ENCODE measurements at places on chromosomes 3 and 15.

GRCh38 chr3:10292505-10293419 is at the start of gene GHRL:
Gene GHRL (minus strand): TSS chr3:10292947. CDS start chr3:10290180, 2,767 bp downstream.
- DNase-seq = peak; percentile 50

DNA sequence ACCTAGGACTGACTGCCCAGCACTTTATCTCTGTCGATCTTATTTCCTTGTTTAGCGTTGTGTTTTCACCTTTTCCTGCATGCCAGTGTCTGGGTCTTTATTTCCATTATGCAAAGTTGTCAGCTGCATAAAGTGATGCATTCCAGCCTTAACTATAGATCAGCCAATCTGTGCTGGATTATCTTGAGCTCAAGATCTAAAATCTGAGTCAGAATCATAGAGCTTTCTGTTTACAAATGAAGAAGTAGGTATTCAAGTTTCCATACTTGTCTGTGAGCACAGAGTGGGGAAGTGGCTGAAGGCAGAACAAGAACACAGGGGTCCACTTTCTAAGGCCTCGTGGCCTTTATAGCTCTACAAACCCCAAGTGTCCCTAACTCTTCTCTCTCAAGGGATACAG is 82.4 kb upstream of the PLCL2 start:
- DNase-seq = no peak

- DNase-seq = no peak
These were observed 2.3 kb downstream of the ITPKA start for GRCh38 chr15:41495736-41496599.

DNA sequence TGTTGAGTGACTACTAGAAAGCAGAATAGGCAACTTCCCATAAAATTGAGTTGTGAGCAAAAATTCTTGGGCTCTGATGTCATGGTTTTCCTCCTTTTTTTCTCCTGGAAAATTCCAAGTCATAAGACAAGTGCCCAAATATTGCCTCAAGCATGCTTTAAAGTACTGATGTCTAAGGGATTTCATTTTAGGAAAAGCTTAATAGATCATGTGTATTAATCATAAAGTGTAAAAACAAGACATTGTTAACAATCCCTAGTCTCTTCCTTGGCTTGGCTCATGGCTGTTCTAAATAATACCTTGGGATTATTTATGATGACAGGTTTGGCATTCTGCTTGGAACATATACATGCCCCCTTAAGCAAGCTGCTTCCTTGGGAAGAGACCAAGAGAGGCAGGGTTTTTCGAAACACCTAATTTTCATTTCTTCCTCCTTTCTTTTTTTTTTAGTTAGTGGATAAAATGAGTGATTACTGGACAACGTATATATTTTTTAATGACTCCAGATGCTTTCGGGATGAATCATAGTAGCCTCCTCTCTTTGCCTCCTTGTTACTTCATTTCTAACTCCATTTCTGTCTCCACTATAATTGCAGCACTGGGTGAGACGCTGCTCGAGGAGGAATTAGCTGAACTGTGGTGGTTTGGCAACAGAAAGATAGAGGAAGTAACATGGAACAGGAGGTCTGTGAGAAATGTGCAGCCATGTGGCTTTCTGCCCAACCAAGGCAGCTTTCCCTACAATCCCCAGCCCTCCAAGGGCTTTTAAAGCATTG is 104.9 kb downstream of the TPRG1 start:
- no peak for DNase-seq

DNA sequence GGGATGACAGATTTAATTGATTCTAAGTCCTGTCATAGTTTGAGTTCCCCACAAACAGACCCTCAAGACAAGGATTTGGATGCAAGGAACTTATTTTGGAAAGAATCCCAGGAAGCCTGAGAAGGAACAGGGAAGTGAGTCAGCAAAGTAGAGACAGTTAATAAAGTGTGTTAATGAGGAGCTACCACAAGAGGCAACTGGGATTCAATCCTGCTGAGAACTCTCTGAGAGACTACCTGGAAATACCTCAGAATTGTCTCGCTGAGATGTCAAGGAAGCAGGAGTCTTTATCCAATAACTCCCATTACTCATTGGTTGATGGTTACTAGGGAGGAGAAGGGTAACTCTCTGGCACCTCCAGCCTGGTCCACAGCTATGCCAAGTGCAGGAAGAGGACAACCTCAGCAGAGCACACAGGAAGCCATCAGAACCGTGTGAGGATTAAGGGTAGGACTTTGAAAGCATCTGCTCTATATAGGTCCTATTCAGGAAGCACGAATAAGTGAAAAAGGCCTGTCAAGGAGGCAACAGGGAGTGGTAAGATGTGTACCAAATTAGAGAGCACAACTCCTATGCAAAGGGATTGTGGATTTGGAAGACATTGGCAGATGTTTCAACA is 311.1 kb upstream of the KCNH8 start:
- no peak for DNase-seq

- no peak for DNase-seq
These were observed 231.8 kb downstream of the CHST2 start for GRCh38 chr3:143351354-143351753.

- no peak for DNase-seq
These were observed 47.8 kb upstream of the CTSH start for GRCh38 chr15:78992416-78993256.

- no peak for DNase-seq
These were observed 167.2 kb upstream of the SLC2A2 start for GRCh38 chr3:171193693-171194092.

GRCh38 chr15:77855871-77856270 is 221.6 kb downstream of the TBC1D2B start:
- no peak for DNase-seq

DNA sequence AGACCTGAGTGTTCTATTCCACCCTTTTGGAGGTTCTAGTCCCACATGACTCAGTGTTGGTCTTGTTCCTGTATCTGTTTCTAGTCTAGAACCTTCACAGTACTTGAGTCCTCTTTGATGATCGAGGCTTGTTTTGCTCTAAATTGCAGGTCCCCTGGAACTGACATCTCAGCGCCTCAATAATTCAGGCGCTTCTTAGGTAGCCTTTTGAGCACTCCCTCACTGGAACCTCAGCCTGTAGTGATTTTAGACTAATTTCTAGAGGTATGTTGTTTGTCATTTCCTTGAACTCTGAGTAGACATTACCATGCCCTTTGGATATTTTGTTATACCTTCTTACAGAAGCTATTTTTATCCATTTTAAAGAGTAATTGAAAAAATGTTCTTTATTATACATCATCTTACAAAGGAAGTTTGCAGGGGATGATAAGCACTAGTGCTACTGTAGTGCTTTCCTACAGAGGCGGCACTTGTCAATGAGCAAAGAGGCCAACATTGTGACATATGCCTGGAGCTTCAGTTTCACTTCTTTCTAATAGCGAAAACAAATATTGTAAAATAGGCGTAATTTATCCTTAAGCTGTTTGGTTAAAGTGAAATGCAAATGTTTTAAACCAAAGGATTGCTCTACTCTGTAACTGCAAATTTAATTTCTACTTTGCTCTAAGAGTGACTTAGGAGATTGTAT is 75.7 kb downstream of the EFL1 start:
- DNase-seq = no peak

GRCh38 chr3:41148478-41148877 is 50.8 kb upstream of the CTNNB1 start:
- DNase-seq = no peak

GRCh38 chr3:42442640-42443039 is 32.2 kb upstream of the LYZL4 start:
- no peak for DNase-seq

GRCh38 chr3:58383904-58384303 is 49.7 kb downstream of the PDHB start:
- DNase-seq = no peak

DNA sequence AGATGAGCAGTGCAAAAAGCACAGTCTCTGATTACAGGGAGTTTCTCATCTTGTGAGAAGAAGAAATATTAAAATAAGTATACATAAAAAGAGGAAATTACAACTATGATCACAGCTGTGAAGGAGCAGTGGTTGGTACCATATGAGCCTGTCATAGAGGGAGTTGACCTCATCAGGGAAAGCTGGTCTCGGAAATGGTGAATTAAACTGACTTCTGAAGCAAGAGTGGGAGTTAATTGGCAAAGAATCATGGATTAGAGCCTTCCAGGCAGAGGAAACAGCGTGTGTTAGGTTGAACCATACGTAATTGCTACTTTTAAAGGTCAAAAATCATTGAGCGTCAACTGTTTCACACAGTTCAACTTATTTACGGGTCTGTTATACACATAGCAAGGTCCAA is 539.1 kb downstream of the EDEM1 start:
- no peak for DNase-seq

- no peak for DNase-seq
These were observed 37.8 kb upstream of the HCLS1 start for GRCh38 chr3:121698476-121698875.

GRCh38 chr3:143286392-143287010 is 166.9 kb downstream of the CHST2 start:
- DNase-seq = no peak

GRCh38 chr3:37934631-37935289 is 55.8 kb upstream of the VILL start:
- DNase-seq = no peak

DNA sequence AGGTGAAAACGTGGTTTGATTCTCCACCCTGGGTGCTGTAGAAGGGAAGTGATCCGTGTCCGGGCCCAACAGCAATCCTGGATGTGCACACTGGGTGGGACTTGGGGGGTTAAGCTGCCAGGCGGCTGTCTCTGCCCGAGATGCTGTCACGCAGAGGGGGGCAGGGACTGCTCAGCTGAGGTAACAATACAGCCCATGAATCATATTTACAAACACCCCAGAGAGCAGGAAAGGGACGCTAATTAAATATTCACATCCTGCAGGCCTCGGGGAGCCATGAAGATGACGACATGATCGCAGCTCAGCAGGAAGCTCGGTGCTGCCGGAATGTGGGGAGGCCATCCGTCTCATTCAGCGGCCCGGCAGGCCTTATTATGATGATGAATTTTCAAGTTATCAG is 17.9 kb upstream of the CRABP1 start:
- DNase-seq = no peak

- DNase-seq = no peak
These were observed 40.0 kb downstream of the FMN1 start for GRCh38 chr15:33154351-33155166.

DNA sequence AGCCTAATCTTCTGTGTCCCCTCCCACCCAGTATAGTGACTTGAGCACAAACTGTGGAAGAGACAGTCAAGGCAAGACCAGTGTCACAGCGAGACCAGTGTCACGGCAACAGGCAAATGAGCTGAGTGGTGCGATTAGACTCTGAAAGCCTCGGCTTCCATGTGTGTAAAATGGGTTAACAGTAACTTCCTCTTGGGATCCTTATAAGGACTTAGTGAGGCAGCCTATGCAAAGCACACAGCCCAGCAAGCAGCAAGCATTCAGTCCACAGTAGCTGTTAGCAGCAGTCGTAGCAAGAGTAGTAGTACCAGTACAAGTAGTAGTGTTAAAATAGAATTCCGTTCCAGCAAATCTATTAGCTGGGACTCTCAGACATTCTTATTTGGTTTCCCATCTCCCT is 334.1 kb downstream of the GABRB3 start:
- no peak for DNase-seq

- DNase-seq = no peak
These were observed 48.7 kb downstream of the PRICKLE2 start for GRCh38 chr3:64176461-64176996.

GRCh38 chr3:161314836-161315395 is 56.4 kb downstream of the SPTSSB start:
- no peak for DNase-seq

DNA sequence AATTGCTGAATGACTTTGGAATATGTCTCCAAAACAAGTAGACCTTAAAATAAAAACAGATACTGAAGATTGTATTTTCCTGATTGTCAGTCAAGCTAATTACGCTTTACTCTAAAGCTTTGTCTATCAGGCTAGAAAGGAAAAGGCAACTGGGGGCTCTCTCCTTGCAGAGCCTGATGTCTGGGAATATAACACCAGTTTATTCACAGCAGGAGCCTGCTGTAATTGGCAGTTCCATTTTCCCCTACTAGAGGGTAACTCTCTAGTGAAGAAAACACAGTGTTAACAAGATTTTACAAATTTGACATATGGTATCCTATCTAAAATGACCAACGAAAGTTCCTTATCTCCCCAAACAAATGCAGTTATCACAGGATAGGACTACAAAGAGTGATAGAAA is 158.8 kb downstream of the PDZRN3 start:
- no peak for DNase-seq

GRCh38 chr3:12253516-12254343 is 35.1 kb upstream of the PPARG start:
- no peak for DNase-seq

DNA sequence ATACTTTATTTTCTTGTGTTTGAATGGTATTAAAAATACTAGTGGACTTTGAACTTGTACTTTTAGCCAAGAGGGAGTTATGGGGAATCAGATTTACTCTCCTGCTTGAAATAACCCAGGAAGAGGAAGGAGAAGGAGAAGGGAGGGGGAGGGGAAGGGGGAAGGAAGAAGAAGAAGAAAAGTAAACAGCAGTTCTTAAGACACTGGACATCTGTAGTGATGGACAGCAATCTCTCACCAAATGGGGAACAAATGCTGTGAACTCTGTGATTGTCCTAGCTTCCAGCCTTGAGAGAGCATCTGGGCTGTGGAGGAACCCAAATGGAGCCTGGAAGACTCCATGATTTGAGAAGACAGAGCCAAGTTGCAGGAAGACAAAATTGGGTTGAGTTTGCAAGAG is 52.0 kb downstream of the VPS8 start:
- no peak for DNase-seq

DNA sequence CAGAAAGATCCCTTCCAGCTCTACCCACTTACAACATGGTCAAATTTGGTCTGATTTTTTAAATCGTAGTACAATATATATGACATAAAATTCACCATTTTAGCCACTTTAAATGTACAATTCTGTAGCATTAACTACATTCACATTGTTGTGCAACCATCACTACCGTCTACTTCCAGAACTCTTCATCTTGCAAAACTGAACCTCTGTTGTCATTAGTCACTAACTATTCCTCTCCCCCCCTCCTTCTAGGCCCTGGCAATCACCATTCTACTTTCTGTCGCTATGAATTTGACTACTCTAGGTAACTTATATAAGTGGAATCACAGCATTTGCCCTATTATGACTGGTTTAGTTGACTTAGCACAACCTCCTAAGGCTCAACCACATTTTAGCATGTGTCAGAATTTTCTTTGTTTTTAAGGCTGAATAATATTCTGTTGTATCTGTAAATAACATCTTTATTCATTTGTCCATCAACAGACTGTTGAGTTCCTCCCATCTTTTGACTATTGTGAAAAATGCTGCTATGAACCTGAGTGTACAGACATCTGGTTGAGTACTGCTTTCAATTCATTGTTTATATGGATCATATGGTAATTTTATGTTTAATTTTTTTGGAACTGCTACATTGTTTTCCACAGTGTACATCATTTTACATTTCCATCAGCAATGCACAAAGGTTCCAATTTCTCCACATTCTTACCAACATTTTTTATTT is 35.5 kb upstream of the CCR2 start:
- DNase-seq = no peak

GRCh38 chr3:167777356-167777755 is 41.8 kb downstream of the SERPINI1 start:
- no peak for DNase-seq

GRCh38 chr3:45592830-45593707 is 1.5 kb upstream of the LIMD1 start:
- DNase-seq = peak; percentile 51
